Fibroblast of skin of scalp (primary cell): ENCODE measurements at places on chromosomes 7 and 10.
A peak's percentile ranks its signal among the peaks of the same experiment; 100 is the strongest.

DNA sequence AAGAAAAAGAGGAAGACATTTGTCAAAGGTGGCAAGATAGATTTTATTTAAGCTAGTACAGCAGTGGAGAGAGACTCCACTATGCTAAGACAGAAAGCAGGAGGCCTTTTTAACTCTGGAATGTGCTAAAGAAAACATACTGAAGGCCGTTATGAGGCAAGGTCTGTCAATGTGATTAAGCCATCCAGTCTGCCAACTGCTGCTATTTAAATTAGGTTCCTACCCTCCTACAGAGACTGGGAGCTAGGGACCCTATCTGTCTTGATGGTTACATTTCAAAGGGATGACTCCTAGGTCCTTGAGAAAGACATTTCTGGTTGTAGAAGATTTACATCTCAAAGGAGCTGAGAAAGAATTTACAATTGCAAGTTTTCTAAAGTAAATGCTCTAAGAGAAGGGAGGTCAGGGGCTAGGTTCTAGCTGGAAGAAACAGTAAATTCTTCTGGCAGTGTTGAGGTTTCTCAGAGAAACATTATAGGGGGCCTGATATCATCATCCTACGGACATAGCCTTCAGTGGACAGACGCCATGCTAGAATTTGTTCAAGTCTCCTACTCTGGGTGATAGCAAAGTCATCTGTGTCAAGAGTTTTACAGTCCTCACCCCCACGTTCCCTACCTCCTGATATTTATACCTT, 211.6 kb downstream of the PHF14 start:
- peak; percentile 64 for DNase-seq

DNA sequence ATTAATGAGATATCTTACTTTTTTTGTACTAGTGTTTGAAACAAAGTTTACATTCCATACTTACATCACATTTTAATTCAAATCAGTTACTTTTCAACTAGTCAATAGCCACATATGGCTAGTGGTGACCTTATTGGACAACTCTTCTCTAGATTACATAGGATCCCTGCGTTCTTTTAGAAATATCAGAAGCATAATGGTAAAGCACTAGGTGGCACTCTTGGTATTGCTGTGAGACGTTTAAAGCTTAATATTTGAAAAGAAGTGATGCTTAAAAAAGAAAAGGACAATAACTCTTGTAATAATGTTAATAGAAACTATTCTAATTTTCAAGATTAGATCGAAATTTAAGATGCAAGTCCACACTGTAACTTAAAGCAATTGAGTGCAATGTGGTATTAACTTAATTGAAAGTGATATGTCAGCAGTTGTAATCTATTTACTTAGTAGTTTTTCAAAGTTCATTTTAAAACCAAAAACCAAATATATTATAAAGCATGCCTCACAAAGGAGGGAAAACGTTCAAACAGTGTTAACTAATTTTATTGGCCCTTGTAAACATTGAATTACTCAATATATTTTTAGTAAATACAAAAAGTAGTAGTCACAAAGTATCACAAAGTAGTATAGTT, 339.1 kb downstream of the ATRNL1 start:
- peak; percentile 35 for DNase-seq

GRCh38 chr10:89100680-89101079, 106.4 kb downstream of the CH25H start:
- DNase-seq, result peak; percentile 37

- peak; percentile 98 for DNase-seq
Measured at GRCh38 chr7:28408960-28409715, 3.2 kb upstream of the CREB5 start.

GRCh38 chr7:78588393-78588792, 789.8 kb downstream of the PHTF2 start:
- DNase-seq, result no peak

DNA sequence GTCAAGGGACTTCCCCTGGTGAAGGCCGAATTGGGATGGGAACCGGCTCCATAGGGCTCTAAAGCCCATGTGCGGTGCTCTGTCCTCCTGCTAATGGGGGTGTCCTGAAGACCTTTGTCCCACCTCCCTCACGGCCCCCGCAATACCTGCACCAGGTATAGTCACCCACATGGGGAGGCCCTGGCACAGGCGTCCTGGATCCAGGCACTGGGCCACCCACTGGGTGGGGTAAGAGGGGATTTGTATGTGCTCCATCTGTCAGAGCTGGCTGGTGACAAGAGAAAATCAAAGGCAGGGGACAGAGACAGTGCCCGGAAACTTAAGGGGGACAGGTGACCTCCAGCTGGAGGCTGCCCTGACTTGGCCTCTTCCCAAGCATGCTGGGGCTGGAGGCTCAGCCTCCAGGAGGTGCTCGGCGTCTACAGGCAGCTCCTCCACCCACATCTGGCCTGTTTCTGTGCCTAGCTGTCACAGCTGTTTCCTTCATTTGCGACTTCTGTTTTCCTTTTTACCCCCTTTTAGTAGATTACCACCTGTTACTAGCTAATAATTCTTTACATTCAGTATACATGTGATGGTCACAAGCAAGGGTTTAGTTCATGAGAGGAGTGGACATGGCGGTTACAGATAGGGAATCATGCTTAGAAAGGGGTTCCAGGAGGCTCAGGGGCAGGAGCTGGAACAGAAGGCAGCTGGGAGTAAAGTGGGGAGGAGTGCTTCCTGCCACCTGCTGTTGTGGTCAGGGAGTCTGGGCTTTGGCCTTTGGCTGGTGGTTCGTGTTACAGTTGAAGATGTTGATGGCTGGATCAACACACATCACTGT, 2.3 kb upstream of the CUZD1 start:
- no peak for DNase-seq

DNA sequence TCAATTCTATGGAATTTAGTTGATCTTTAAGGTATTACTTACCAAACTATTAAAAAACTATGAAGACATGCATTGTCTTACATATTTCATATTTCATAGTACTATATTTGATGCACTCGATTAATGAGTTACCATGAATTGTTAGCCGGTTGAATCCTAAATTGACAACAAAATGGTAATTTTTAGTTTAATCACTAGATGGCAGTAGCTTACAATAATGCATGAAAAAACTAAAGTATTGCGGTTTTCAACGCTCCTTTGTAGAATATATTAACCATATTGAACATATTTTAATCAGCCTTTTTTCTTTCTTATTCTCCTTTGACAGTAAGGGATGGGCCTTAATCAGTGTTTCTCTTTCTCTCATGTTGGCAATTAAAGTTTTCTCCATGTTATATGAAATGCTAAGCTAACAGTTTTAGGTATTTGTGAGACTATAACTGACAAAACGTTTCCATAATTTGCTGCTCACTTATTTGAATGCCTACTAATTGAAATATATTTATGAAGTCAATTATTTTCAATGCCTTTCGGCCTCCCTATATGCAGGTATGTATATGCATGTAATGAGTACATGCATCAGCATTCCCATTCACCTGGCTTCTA, 48.5 kb upstream of the ARL4A start:
- peak; percentile 47 for DNase-seq

- DNase-seq, result no peak
Measured at GRCh38 chr7:142717453-142717852, 31.8 kb upstream of the PRSS1 start.

- peak; percentile 12 for DNase-seq
Measured at GRCh38 chr7:90312745-90313144, 8.4 kb downstream of the FAM237B start.

DNA sequence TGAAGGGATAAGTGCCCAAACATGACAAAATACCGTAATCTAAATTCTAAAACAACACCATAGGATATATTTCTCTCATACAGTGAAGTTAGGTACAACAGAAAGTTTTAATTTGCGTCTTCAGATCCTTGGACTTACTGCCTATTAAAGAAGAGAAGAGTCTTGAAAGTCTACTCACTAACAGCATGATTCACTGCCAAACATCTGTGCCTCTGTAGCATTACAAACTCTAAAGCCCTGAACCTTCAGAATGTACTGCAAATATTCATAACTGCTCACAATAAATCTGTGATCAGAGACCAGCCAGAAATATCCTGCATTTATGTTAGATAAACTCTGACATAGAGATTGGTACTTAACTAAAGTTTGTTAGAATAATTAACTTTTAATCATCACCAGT, 365.3 kb downstream of the PARD3 start:
- DNase-seq, result no peak

GRCh38 chr7:31133497-31133896, 81.4 kb downstream of the ADCYAP1R1 start:
- DNase-seq, result no peak
